NCI-H146 (cell line): ENCODE measurements at places on chromosomes 5 and 9.

- DNase-seq, result peak; percentile 10
These were observed 21.5 kb upstream of the WWC1 start for GRCh38 chr5:168269937-168270330.

DNA sequence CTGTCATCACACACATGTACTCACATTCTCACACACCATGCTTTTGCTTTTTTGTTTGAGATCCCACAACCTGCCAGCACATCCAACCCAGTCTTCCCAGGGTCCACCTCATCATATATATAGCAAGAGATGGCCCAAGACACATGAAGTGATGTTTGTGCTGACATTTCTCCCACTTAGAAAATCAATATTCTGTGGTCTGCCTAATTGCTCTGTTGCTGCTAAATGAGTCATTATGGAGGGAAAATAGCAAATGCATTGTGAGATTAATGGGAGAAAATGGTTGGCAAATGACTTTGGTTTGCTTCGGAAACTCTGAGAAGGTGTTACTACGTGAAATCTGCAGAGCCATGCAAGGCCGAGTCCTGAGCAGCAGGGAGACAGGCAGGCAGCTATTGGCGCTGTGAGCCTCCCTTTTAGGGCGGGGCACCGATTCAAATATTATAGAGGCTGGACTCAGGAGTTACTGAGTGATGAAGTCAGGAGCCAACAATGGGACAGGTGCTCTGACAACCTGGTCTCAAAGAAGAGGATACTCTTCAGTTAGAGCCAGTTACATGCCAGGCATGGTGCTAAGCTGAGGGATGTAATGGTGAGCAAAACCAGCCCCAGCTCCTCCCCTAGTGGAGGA, 62.8 kb downstream of the DAB2IP start:
- peak; percentile 70 for DNase-seq

DNA sequence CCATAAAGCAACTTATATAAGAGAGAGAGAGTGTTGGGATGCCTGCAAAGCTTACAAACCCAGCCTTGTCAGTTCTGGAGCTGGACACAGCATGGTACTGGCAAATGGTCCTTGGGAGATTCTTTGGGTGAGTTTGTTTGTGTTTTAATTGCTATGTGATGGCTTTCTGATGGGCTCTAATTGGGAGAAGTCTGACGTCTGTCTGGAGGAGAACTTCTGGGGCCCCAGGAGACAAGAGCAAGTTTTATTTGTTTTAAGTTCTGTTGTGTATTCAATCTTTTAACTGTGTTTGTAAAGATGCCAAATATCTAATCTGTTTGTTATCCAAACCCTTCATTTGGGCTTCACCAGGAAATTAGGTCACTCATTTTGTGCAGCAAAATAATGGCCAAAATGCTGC, 50.3 kb upstream of the AFAP1L1 start:
- no peak for DNase-seq

DNA sequence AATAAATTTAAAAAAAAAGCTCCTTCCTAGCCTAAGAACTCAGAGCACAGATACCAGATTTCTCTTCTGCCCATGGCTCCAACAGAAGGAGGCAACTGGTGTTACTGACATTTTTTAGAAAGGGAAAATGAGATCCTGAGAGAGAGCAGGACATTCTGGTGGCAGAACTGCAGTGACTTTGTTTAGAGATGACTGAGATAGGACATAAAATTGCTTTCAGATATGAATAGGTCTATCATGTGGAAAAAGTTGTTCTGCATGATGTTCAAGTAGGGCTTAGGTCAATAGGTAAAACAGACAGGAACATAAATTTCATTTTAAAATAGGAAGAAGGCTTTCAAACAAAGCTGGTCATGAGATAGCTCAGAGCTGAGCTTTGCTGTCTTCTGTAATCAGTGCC, 49.6 kb downstream of the NIPAL4 start:
- no peak for DNase-seq

DNA sequence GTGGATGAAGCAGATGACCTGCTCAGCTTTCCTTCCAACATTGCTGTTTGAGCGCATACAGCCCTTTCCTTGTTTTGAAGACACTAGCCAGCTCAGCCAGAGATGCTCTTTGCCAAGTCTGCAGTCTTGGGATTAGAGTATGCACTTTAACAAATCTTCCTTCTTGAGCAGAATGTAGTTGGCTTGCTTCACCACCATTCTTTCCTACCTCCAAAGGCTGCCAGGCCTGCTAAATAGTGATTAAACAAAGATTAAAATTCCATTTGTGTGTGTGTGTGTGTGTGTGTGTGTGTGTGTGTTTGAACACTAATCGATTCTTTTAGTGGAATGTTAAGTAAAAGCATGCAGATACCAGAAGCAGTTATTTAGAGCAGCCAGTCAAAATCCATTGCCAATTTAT, 97.6 kb downstream of the GALNT10 start:
- DNase-seq, result no peak

- no peak for DNase-seq
These were observed 3.1 kb downstream of the GCNT1 start for GRCh38 chr9:76462126-76462525.

DNA sequence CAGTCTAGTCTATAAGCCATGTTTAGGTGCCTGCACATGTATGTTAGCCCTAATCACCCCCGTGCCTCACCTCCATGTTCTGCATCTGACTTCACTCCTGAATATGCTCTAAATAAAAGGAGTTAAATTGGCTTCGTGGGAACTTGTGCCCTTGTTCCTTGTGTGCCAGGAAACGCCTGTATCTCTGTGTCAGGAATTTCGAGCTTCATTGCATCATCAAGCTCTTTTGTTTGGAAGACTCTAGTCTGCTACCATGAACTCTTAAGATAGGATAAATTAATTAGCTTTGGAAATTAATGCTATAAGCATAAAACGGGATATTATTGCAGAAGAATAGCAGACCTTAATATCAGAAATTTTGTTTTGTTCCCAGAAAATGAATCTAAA, 99.2 kb downstream of the ADCY2 start:
- no peak for DNase-seq

DNA sequence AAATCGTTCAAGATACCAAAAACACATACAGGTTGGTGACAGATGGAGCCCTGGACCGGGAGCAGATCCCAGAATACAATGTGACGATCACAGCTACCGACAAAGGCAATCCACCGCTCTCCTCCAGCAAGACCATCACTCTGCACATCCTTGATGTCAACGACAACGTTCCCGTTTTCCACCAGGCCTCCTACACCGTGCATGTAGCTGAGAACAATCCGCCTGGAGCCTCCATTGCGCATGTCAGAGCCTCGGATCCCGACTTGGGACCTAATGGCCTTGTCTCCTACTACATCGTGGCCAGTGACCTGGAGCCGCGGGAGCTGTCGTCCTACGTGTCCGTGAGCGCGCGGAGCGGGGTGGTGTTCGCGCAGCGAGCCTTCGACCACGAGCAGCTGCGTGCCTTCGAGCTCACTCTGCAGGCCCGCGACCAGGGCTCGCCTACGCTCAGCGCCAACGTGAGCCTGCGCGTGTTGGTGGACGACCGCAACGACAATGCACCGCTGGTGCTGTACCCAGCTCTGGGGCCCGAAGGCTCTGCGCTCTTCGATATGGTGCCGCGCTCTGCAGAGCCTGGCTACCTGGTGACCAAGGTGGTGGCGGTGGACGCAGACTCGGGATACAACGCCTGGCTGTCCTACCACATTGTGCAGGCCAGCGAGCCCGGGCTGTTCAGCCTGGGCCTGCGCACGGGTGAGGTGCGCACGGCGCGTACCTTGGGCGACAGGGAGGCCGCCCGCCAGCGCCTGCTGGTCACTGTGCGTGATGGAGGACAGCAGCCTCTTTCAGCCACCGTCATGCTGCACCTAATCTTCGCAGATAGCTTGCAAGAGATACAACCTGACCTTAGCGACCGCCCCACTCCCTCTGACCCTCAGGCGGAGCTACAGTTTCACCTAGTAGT, 1.8 kb downstream of the PCDHGB3 start:
- DNase-seq, result no peak
